ENCODE measurements at places on chromosomes 6 and 20.

DNA sequence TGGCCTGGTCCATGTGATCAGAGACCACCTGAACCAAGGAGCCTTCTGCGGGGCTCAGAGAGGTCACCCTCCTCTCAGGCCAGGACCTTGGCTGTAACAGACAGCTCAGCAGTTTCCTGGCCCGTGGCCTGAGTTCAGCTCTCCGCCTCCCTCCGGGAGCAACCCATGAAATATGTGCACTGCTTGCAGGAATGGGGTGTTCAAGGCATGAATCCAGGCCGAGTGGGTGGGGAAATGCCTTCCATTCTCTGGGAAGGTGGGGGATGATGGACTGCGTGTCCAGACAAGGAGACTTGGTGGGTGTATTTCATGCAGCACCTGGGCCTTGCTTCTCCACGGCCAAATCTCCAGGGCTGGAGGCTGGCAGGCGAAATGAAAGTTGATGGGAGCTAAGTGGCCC, 46.0 kb downstream of the SIRPA start:
- no peak for DNase-seq

DNA sequence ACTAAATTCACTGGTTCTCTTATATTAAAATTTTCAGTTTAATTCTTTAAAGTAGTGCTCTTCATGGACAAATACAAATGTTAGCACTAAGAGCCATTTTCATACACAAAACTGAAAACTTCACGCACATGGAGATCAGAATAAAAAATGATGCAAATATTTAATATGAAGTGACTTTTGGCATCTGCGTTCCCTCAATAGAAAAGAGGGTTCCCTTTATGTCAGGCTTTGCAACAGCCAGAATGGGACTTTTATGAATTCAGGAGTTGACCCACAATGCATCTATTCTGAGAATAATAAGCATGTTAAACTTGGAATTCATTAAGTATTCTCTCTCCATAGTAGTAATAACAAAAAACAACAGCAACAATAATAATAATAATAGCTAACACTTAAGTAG, 125.8 kb downstream of the INSM1 start:
- no peak for DNase-seq

GRCh38 chr6:6148192-6148815, 141.6 kb upstream of the NRN1 start:
- no peak for DNase-seq

DNA sequence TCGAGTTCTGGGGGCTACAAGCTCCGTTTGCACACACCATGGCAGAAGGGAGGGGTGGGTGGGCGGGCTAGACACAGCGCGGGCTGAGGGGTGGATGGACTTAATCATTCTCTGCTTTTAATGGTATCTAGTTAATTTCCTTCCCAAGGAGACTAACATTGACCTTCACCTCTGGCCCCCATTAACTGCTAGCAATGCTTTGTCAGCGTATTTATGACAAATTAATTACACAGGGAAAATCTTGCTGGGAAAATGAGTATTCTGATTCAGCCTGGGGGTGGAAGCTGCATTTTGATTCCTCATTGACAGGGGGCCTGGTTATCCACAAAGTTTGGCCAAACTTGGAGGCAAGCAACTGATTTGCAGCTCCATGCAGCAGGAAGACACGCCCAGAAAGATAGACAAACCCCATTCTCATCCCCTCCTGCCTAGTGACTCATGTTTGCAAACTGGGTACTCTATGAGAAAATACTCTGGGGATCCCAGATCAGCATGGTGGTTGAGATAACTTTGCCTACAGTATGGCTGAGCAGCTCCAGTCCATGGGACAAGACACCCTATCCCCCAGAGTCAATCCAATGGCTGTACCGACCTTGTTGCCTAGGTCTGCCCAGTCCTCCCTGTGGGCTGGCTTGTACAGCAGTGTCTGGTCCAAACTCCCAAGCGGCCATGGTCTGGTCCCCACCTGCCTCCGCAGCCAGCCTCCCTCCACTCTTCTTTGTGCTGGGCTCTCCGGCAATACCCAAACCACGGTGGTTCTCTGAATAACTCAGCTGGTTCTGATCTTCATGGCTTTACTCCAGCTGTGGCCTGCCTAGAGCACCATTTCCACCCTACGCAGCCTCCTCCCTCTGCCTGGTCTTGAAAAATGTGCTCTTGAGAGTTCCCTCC, 19.7 kb downstream of the ZBP1 start:
- DNase-seq: no peak

- DNase-seq: no peak
These were observed 286.9 kb downstream of the PTPRK start for GRCh38 chr6:128233531-128233930.

GRCh38 chr6:139425780-139426179, 51.3 kb upstream of the CITED2 start:
- no peak for DNase-seq

GRCh38 chr20:62134735-62135231, 8.4 kb downstream of the PSMA7 start:
- DNase-seq: no peak

DNA sequence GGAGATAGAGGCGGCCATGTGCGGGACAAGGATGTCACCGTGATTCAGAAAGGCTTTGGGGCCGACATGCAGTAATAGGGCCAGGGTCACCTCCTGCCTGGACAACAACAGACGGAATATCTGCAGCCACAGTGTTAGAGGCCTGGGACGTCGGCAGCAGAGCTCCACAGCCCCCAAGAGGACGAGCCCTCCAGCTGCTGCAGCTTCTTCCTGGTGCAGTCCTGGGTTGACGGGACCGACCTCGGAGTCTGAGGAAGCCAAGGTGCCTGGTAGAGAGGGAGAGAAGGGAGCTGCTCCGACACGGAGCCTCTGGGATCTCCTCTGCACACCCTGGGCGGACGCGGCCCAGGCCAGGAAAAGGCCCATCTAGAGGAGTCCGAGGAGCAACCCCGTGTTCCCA, 23.2 kb upstream of the CHRNA4 start:
- DNase-seq: no peak

DNA sequence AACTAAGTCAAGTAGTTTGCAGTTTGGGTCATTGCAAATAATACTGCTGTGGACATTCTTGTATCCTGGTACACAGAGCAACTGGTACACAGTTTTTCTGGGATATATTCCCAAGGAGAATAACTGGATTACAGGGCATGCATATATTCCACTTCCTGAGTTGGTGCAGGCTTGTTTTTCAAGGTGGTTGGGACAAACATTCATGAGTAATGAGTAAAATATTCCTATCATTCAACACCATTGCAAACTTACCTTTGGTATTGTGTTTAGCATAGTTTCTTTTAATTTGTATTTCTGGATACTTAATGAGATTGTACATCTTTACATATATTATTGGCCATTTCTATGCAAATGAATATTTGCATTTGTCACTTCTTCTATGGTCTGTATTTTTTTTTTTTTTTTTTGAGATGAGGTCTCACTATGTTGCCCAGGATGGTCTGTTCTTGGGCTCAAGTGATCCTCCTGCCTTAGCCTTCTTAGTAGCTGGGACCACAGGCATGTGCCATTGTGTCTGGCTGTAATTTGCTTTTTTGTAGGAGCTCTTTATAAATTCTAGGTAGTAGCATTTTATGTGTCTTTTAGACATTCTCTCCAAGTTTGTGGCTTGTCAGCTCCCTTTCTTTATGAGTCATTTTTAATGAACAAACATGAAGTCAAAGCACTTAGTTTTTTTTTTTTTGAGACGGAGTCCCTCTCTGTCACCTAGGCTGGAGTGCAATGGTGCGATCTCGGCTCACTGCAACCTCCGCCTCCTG, 158.7 kb downstream of the SOX4 start:
- no peak for DNase-seq

DNA sequence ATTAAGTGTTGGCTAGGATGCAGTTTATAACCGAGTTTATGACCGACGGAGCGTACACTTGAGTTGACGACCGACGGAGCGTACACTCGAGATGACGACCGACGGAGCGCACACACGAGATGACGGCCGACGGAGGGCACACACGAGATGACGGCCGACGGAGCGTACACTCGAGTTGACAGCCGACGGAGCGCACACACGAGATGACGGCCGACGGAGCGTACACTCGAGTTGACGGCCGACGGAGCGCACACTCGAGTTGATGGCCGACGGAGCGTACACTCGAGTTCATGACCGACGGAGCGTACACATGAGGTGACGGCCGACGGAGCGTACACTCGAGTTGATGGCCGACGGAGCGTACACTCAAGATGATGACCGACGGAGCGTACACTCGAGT, 119.8 kb downstream of the HUS1B start:
- no peak for DNase-seq

DNA sequence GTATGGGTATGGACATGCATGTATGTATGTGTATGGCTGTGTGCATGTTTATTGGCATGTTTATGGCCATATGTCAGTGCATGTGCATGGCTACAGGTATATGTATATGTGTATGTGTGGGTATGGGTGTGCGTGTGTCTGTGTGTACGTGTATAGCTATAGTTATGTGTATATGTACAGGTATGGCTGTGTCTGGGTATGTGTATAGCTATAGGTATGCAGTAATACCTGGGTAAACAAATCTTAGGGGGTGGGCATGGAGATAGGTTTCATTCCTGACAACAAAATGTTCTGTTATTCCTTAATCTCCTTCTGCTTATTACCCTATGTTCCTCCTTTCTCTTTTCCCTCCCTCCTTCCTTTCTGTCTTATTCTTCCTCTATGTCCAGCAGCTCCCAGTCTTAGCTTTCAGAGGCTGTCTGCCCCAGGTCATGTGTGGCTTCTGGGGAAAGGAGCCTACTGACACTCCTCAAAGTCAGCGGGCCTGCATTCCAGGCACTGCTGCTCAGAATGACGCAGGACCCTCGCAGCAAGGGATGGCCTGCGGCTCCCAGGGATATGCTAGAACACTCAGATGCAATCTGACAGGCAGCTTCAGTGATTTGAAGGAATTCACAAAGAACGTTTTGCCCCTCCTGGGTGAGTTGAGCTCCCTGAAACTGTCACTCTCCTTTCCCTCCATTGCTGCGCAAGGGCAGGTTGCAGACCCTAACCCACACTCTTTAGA, 139.3 kb upstream of the PHACTR1 start:
- DNase-seq: no peak

DNA sequence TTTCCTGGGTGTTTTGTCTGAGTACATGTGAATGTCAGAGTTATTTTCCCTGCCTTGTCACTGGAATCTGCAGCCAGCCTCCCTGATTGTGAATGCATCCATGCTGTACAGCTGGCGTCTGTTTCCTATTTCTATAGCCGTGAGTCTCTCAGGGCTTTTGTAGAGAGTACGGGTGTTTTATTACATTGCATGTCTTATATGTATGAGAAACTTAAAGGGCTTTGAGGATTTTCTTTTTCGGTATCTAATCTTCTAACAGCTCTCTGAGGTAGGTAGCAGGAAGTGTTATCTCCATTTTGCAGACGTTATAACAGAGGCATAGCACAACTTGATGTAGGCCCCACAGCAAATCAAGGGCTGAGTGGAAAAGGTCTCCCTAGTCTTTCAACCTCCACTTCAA, 272.9 kb downstream of the PRL start:
- no peak for DNase-seq

GRCh38 chr6:96687121-96687520, 124.2 kb downstream of the FHL5 start:
- DNase-seq: no peak

- DNase-seq: no peak
These were observed 9.7 kb downstream of the MRPL14 start for GRCh38 chr6:44117397-44118128.

DNA sequence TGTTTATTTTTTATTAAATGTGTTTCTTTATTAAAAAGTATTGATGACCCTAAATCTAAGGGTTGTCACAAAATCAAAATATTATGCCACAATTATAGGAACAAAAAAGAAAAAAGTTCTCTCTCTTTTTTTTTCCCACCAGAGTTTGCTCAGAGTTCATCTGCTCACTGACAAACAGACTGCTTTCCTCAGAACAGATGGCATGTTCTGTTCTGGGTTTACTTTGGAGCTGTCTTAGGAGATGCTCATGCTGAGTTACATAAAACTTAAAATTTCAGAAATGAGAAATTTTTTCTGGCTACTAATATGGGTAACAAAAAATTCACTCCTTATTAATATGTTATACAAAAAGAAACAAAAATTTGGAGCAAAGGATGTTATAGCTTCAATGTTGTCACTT, 30.3 kb downstream of the STK38 start:
- DNase-seq: no peak

DNA sequence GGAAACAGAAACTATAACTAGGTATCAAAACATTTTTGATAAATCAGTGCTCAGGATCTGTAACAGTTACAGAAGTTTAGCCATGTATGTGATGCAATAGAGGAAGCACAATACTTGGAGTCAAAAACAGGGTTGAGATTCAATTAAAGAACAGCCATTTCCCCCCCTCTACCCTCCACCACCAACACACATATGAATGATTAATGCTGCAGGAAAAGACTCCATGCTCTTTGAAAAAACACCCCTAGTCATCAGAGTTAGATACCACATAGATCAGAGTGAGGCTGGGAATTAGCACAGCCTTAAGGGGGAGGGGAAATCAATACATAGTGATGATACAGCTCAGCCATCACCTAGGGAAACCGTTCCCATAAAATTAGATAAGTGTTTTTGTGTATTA, 108.9 kb upstream of the EMILIN3 start:
- DNase-seq: no peak
